ENCODE measurements at places on chromosomes 7 and 10.
A peak's percentile ranks its signal among the peaks of the same experiment; 100 is the strongest.

GRCh38 chr10:2048337-2048973, 311.1 kb upstream of the ADARB2 start:
- no peaks in the 10 kb centered on the region for H3K36me3 ChIP-seq
- no peaks in the 10 kb centered on the region for H3K4me1 ChIP-seq
- H3K27me3 ChIP-seq: no peaks in the 10 kb centered on the region
- DNase-seq: no peak

DNA sequence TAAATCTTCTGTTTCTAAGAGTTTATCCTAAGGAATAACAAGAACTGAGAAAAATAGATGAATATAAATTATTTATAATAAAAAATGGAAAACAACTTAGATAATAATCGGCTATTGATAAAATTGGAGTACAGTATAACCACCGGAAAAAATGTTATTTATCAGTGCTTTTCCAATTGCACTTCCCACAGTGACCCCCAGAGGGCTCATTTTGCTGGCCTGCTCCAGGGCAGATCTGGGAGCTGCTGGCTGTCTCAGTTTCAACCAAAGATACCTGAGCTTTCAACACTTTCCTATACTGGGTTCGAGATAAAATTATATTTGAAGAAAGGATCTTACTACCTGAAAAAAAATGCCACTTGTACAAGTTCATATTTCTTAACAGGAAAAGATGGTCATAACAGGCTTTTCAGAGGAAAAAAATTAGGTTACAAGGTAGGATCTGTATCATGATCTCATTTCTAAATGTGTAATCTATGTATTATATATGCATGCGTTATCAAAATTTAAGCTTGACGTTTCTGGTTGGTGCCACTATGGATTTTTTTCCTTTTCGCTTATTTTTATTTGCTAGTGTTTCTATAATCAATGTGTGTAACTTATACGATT, 165.7 kb downstream of the NPSR1 start:
- no peaks in the 10 kb centered on the region for H3K27me3 ChIP-seq
- H3K4me1 ChIP-seq: no peaks in the 10 kb centered on the region
- H3K27ac ChIP-seq: no peak overlapping the region
- peak; percentile 68 for DNase-seq

DNA sequence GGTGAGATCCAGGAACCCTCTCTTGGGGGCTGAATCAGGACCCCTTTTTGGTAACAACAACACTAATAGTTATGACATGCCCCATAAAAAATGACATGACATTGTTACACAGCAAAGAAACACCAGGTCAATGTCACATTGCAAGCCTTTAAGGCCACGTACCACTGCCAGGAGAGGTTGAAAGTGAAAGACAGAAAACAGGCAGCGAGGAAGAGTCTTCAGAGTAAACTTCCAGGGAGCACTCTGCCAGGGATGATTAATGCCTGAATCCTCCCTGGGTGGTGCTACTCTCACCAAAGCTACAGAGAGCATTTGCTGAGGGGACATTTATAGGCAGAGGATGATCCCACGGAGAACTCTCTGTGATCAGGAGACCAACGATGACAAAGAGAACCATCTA, 551.6 kb downstream of the CALN1 start:
- H3K27ac ChIP-seq: no peak overlapping the region
- no peaks in the 10 kb centered on the region for H3K27me3 ChIP-seq
- H3K36me3 ChIP-seq: no peaks in the 10 kb centered on the region
- no peak overlapping the region for H3K4me3 ChIP-seq
- DNase-seq: no peak

DNA sequence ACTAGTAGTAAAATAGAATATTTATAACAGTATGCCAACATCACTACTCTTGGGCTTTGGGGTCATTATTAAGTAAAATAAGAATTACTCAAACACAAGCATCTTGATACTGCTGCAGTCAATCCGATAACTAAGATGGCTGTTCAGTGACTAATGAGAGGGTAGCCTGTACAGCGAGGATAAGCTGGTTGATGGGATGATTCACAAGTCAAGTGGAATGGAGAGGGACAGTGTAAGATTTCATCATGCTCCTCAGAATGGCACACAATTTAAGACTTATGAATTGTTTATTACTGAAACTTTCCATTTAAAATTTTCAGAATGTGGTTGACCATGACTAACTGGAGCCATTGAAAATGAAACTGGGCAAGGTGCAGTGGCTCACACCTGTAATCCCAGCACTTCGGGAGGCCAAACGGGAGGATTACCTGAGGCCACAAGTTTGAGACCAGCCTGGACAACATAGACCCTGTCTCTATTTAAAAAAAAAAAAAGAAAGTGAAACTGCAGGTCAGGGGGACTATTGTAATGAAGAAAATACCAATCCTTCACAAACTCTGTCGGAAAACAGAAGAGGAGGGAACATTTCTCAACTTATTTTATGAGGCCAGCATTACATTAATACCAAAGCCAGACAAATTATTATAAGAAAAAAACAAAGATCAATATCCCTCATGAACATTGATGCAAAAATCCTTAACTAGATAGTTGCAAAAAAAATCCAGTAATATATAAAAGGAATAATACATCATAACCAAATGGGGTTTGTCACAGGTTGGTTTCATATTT, 11.2 kb downstream of the AVL9 start:
- H3K36me3 ChIP-seq: no peaks in the 10 kb centered on the region
- no peak overlapping the region for H3K27ac ChIP-seq
- H3K4me1 ChIP-seq: peaks cover under 1% of the 10 kb centered on the region
- no peak overlapping the region for H3K4me3 ChIP-seq

DNA sequence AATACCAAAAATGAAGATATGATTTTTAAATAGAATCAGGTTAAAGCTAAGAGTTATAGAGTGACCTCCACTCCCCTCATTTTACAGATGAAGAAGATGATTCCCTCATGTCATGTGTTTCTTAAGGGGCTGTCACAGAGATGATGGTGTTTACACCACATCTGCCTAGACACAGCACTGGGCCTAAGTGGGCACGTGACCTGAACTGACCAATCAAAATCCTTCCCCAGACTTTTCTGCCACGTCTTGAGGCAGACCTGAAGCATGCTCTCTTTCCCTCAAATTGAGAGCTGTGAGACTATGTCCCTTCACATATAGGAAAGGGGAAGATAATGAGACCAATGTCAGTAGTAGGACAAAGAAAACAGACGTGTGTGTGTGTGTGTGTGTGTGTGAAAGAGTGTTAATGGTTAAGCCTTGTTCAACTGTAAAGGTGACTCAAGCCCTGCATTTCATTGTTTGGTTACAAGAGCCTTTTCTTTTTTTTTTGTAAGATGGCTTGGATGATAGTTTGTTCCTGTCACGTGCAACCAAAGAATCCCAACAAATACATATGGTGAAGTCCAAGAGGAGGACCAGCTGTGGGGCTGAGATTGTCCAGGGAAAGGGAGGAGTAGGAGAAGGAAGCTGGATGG, 172.8 kb upstream of the AOAH start:
- DNase-seq: peak; percentile 34
- no peaks in the 10 kb centered on the region for H3K36me3 ChIP-seq
- H3K4me3 ChIP-seq: no peak overlapping the region

DNA sequence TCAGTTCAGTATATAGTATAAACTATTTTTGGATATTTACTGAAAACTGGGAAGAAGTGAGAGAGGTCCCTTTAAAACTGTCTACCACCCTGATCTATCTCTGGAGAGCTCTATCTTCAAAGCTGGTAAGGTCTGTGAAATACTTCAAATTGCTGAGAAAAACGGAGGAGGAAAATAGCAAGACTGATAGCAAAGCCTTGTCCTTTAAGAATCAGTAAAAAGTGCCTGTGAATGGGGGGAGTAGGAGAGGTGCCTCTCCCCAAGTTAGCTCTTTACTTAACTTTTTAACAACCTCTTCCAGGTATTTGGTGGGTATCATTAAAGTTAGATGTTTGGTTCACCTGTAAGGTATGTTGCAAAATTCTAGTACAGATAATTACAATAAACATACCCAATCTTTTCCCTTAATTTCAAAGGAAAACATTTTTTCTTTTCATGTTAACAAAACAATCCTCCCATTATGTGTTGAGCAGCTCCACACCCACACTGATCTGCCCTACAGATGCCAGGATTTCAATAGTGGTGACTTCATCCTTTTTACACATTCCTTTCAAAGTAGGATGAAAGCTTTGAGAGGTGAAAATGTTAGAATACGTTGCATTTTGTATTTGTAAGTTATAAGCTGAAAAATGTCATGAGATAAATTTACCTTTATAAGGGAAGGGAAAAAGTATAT, 149.2 kb downstream of the CRPPA start:
- no peak overlapping the region for H3K4me3 ChIP-seq
- H3K36me3 ChIP-seq: no peaks in the 10 kb centered on the region
- no peak for DNase-seq
- H3K4me1 ChIP-seq: peaks cover 6% of the 10 kb centered on the region

GRCh38 chr7:45161138-45161537, 3.5 kb downstream of the RAMP3 start:
- DNase-seq: no peak
- H3K27me3 ChIP-seq: peaks cover 36% of the 10 kb centered on the region
- H3K27ac ChIP-seq: no peak overlapping the region
- H3K4me3 ChIP-seq: no peak overlapping the region
- no peaks in the 10 kb centered on the region for H3K4me1 ChIP-seq

- H3K36me3 ChIP-seq: no peaks in the 10 kb centered on the region
- H3K4me3 ChIP-seq: no peak overlapping the region
- H3K27me3 ChIP-seq: no peaks in the 10 kb centered on the region
- no peak for DNase-seq
- peaks cover 11% of the 10 kb centered on the region for H3K4me1 ChIP-seq
Measured at GRCh38 chr7:2796358-2797352, 47.5 kb downstream of the GNA12 start.

DNA sequence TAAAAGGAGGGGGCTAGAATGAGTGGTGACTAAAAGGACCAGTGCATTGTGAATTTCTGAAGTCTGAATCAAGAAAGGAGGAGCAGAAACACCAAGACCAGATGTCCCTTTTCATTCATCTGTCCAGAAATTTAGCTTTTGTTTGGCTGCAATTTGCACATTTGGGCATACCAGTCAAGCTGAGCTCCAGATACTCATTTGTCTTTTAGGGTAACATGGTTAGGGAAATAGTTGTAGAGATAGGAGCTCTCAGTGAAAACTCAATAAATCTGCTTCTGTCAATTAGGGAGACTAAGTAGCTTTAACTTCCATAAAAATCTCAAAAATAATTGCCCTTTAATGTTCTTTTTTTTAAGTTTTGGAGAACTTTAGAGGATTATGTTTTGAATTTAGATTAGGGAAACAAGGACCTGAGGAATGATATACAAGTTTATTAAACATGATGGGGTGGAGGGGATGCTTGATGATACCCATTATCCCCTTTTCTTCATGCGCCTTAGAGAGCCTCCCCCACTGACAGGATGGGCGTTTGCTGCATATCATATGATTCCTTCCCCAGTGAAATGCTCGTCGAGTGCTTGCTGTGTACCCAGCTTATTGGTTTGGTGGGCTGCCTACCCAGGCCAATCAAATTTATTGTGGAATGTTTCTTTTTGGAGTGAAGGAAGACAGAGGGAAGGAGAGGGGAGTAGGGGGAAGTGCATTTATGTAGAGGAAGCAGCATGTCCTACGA, 50.7 kb upstream of the RPA3 start:
- DNase-seq: no peak
- H3K4me3 ChIP-seq: no peak overlapping the region
- no peak overlapping the region for H3K27ac ChIP-seq
- H3K4me1 ChIP-seq: peaks cover 4% of the 10 kb centered on the region
- H3K36me3 ChIP-seq: no peaks in the 10 kb centered on the region

DNA sequence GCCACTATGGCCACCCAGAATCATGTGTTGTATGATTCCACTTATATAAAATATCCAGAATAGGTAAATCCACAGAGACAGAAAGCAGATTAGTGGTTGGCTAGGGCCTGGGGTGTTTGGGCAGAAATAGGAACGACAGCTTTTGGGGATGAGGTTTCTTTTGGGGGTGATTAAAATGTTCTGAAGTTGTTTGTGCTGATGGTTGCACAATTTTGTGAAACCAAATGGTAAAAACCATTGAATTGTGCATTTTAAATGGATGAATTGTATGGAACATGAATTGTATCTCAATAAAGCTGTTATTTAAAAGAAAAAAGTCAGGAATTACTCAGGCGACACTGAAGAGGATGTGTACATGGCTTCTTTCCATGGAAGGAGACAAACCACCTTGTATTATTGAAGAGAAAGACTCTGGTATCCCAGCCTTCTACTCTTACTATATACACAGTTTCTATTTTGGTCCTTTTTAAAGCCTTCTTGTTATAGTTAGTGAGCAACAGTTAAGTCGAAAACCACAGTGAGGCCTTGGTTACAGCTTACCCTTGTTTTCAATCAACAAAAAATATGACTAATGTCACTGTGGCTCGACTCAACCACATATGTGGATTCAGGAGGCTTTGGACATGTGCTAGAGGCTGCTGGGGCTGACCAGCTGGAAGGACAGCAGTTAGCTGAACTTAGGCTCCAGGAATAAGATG, 57.1 kb upstream of the KMT2E start:
- no peak overlapping the region for H3K4me3 ChIP-seq
- peak overlapping the region; percentile 60 for H3K27ac ChIP-seq
- DNase-seq: no peak
- H3K27me3 ChIP-seq: no peaks in the 10 kb centered on the region

DNA sequence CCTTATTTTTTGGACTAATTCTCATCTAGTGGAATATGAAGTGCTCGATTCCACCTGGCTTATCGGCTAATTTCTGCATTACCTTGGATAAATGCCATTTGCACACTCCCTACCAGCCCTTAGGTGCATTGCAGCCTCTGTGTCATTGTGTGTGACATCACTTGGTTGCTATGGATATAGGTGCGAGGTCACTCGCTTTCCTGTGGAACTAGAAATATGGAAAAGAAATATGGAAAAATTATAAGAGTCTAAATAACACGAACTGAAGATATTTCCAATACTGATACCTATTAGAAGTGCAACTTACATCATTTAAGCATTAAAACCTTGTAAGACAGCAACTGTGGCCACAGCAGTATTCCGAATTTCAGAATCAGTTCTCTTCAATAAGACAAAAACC, 2.0 kb downstream of the YWHAG start:
- no peaks in the 10 kb centered on the region for H3K27me3 ChIP-seq
- DNase-seq: peak; percentile 54
- no peaks in the 10 kb centered on the region for H3K36me3 ChIP-seq
- H3K27ac ChIP-seq: peak overlapping the region; percentile 99
- H3K4me1 ChIP-seq: peaks cover 21% of the 10 kb centered on the region

DNA sequence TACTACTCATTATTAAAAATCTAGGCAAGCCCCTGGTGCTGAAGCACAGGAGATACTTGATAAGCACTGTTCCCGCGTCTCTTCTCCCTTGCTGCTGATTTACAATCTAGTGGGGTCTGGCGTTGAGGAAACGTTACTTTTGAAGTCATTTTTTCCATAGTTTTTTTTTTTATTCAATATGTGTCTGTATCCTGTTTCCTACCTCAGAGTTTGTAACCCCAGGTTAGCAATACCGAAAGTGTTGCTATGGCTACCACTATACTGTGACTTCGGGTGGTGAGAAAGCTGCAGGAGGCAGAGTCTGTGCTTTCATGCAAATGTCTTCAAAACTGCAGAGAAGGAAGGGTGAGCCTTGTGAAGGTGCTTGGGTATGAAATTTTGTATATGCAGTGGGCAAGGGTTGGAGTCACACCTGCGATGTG, 458.8 kb upstream of the GHITM start:
- H3K4me3 ChIP-seq: no peak overlapping the region
- peaks cover 7% of the 10 kb centered on the region for H3K4me1 ChIP-seq
